ENCODE measurements at places on chromosomes 7 and 10. TPM values are rescaled to one million over a fixed set of nuclear protein-coding genes. Genes with fewer than 3 reads are reported as not detected.

The RBM20 gene
- 0.49 TPM for total RNA-seq

The INHBA gene
- total RNA-seq, result 0.19 TPM

The PRSS37 gene
- total RNA-seq, result not detected

The NEURL1 gene
- 40.2 TPM for total RNA-seq

The LMBR1 gene
- total RNA-seq, result 42.0 TPM

The ACTR3C gene
- total RNA-seq, result 29.6 TPM

The MYH16 gene
- not detected for total RNA-seq

The LRMDA gene
- 5.2 TPM for total RNA-seq

The PBLD gene
- total RNA-seq, result 78.2 TPM

The ZNRF2 gene
- 45.9 TPM for total RNA-seq

The GRID2IP gene
- 0.45 TPM for total RNA-seq

The SPDYE11 gene
- not detected for total RNA-seq

The IQUB gene
- not detected for total RNA-seq

The ASZ1 gene
- not detected for total RNA-seq

The PON3 gene
- 3.5 TPM for total RNA-seq
